ENCODE measurements at places on chromosomes 13 and 19. TPM values are rescaled to one million over a fixed set of nuclear protein-coding genes. Genes with fewer than 3 reads are reported as not detected.

DNA sequence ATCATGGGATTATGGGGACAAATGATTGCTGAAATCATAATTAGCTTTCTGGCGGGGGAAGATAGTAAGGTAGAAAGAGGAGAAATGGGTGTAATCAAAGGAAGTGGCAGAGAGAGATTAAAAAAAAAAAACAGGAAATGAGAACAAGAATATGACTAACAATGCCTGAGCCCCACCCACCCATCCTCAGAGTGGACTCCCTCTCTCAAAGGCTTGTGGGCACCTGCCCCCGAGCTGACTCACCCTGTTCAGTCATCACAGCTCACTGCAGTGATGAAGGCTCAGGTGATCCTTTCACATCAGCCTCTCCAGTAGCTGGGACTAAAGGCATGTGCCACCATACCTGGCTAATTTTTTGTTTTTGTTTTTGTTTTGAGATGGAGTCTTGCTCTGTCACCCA lies 26.4 kb upstream of the TPT1 start:
- no peak overlapping the region for H3K4me3 ChIP-seq
- no peaks in the 10 kb centered on the region for H3K27me3 ChIP-seq
- peaks cover 28% of the 10 kb centered on the region for H3K4me1 ChIP-seq
- no peak overlapping the region for H3K27ac ChIP-seq
- H3K36me3 ChIP-seq: no peaks in the 10 kb centered on the region

DNA sequence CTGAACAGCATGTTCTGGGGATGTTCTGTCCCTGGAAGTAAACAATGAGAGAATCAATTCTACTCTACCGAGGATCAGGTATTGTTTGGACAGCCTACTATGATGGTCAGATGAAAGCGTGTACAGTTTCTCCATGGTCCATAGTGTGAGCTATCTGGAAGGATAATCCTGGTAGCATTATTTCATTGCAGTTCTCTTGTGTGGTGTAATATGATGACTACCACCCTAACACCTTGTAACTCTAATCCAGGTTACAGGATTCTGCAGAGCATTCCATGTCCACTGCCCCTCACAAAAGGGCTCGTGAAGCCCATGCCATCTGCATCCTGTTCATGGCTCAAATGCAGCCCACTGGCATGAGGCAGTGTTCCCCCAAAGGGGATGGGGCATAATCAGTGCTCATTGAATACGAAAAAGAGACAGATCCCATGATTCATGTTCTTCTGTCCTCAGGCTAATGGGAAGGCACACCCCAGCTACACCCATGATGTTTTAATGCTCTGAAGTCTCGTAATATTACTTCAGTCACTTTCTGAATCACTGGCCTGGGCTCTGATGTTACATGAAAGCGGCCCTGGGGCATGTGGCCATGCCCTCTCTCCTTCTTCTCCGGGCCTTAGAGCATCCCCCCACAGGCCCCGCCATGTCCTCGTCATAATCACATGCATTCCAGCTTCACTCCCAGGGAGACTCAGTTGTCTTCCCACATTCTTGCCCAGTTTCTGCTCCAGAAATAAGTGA lies 68.4 kb downstream of the HSPH1 start:
- no peaks in the 10 kb centered on the region for H3K4me1 ChIP-seq
- DNase-seq: no peak
- no peaks in the 10 kb centered on the region for H3K27me3 ChIP-seq
- no peak overlapping the region for H3K27ac ChIP-seq

- H3K27ac ChIP-seq: no peak overlapping the region
- H3K4me3 ChIP-seq: no peak overlapping the region
- no peaks in the 10 kb centered on the region for H3K4me1 ChIP-seq
- no peak for DNase-seq
Observed at GRCh38 chr19:19745496-19746285, 12.8 kb upstream of the ZNF14 start.

DNA sequence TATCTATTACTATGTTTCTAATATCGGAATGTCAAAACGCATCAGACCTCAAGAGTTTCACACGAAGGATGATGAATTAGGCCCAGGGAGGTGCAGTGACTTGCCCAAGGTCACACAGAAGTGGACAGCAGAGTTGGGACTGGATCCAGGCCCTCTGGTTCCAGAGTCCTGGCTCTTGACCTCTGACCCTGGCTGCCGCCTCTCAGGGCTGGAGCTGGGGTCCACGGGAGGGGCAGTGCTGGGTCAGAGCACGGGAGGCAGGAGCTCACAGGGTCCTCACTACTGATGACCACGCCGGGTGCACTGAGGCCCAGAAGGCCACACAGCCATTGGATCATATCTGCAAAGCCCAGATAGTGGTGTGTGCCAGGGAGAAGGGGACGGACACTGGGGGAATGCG lies 9.2 kb upstream of the ASPDH start:
- no peaks in the 10 kb centered on the region for H3K27me3 ChIP-seq
- H3K36me3 ChIP-seq: no peaks in the 10 kb centered on the region
- no peaks in the 10 kb centered on the region for H3K4me1 ChIP-seq
- H3K27ac ChIP-seq: no peak overlapping the region
- DNase-seq: peak; percentile 24

DNA sequence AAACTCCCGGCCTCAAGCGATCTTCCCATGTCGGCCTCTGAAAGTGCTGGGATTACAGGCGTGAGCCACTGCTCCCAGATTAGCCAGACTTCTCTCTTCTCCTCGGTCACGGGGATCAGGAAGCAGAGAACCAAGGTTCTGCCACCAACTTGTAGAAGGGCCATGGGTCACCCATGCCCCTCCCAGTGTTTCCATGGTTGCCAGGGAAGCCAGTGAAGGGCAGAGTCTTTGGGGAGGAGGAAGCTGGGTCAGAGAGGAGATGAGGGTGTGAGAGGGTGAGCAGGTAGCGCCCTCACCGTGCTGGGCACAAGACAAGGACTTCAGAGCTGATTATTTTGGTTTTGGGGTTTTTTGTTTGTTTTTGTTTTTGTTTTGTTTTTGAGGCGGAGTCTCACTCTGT lies 77.1 kb downstream of the GNG7 start:
- H3K27me3 ChIP-seq: no peaks in the 10 kb centered on the region
- H3K36me3 ChIP-seq: no peaks in the 10 kb centered on the region
- H3K27ac ChIP-seq: no peak overlapping the region

GRCh38 chr13:88958821-88959220 lies 1287.7 kb downstream of the SLITRK5 start:
- H3K36me3 ChIP-seq: no peaks in the 10 kb centered on the region
- no peak overlapping the region for H3K4me3 ChIP-seq
- no peak for DNase-seq
- H3K27me3 ChIP-seq: no peaks in the 10 kb centered on the region
- no peaks in the 10 kb centered on the region for H3K4me1 ChIP-seq
- H3K27ac ChIP-seq: no peak overlapping the region

DNA sequence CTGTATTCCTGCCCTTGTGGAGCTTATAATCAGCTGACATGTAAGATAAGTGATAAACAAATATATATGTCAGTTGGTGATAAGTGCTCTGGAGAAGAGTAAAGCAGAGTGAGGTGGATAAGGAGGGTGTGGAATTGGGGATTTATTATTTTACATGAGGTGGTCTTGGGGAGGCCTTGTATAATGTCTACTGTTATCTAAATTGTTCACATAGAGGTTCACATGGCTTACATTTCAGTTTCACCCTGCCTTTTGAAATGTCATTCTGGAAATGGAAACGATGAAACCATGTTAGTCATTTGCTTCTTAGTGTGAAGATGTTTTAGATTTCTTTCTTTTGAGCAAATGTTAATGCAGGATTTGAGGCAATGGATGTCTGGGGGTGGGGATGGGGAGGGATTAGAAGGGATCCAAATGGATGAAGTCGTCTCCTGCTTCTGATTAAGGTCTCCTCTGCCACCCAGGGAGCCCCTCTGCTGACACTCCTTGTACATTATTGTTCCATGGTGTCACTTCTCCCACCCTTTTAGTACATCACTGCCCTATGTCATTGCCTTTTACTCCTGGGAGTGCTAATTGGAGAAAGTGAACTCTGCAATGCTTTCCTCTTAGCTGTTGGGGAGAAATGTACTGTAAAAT lies 14.0 kb downstream of the B3GLCT start:
- H3K27me3 ChIP-seq: no peaks in the 10 kb centered on the region
- H3K4me1 ChIP-seq: peaks cover 50% of the 10 kb centered on the region
- no peak for DNase-seq
- H3K4me3 ChIP-seq: no peak overlapping the region
- H3K36me3 ChIP-seq: no peaks in the 10 kb centered on the region

Gene TUBB4A
- total RNA-seq: 1.8 TPM

Gene ZSCAN4
- total RNA-seq: not detected

GRCh38 chr13:31321457-31321856 lies 121.7 kb downstream of the B3GLCT start:
- H3K36me3 ChIP-seq: peaks cover 51% of the 10 kb centered on the region
- no peaks in the 10 kb centered on the region for H3K27me3 ChIP-seq
- H3K4me1 ChIP-seq: peaks cover 6% of the 10 kb centered on the region
- DNase-seq: no peak

DNA sequence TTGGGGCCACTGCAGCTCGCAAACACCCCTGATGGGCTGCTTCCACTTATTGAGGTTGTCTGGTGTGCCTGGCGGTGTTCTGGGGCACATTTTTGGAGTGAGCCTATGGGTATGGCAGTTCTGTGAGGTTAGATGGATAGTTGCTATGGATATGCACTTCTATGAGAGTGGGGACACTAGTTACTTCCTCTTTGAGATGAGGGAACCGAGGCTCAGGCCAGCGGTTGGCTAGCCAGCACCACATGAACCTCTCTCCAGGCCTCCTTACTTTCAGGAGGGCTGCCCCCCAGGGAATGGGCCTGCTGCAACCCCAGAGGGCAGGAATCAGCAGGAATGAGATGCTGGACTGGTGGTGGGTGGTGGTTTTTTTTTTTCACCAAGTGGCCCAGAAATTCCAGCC lies 13.5 kb upstream of the PRR19 start:
- peaks cover 21% of the 10 kb centered on the region for H3K36me3 ChIP-seq
- H3K4me1 ChIP-seq: peaks cover 26% of the 10 kb centered on the region
- no peak overlapping the region for H3K4me3 ChIP-seq
- DNase-seq: no peak
- no peaks in the 10 kb centered on the region for H3K27me3 ChIP-seq

Gene CEACAM20
- total RNA-seq: not detected

- no peaks in the 10 kb centered on the region for H3K36me3 ChIP-seq
- H3K4me1 ChIP-seq: no peaks in the 10 kb centered on the region
- H3K27ac ChIP-seq: no peak overlapping the region
- H3K27me3 ChIP-seq: no peaks in the 10 kb centered on the region
- no peak for DNase-seq
Observed at GRCh38 chr13:60355056-60355455, 42.0 kb upstream of the TDRD3 start.

DNA sequence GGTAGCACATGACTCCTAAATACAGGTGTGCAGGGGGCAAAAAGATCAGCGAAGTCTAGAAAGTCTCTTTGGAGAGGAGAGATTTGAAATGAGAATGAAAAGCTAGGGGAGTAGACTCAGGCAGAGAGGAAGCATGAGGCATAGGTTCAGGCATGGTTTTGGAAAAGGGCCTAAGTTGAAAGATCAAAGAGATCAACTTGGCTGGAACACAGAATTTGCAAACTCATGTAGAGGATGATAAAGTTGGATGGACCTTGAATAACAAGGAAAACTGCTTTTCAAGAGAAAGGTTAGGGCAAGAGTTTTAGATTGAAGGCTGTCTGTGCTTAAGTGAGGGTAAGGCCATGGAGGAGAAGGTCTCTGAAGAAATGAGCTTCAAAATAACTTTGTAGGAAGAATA lies 47.4 kb upstream of the UBAC2 start:
- DNase-seq: no peak
- H3K36me3 ChIP-seq: no peaks in the 10 kb centered on the region
- no peak overlapping the region for H3K4me3 ChIP-seq
- H3K27ac ChIP-seq: no peak overlapping the region
- H3K27me3 ChIP-seq: no peaks in the 10 kb centered on the region
- H3K4me1 ChIP-seq: no peaks in the 10 kb centered on the region

GRCh38 chr13:111219950-111220349 lies 100.5 kb upstream of the TEX29 start:
- H3K4me1 ChIP-seq: peaks cover 76% of the 10 kb centered on the region
- no peak overlapping the region for H3K4me3 ChIP-seq
- no peaks in the 10 kb centered on the region for H3K36me3 ChIP-seq

DNA sequence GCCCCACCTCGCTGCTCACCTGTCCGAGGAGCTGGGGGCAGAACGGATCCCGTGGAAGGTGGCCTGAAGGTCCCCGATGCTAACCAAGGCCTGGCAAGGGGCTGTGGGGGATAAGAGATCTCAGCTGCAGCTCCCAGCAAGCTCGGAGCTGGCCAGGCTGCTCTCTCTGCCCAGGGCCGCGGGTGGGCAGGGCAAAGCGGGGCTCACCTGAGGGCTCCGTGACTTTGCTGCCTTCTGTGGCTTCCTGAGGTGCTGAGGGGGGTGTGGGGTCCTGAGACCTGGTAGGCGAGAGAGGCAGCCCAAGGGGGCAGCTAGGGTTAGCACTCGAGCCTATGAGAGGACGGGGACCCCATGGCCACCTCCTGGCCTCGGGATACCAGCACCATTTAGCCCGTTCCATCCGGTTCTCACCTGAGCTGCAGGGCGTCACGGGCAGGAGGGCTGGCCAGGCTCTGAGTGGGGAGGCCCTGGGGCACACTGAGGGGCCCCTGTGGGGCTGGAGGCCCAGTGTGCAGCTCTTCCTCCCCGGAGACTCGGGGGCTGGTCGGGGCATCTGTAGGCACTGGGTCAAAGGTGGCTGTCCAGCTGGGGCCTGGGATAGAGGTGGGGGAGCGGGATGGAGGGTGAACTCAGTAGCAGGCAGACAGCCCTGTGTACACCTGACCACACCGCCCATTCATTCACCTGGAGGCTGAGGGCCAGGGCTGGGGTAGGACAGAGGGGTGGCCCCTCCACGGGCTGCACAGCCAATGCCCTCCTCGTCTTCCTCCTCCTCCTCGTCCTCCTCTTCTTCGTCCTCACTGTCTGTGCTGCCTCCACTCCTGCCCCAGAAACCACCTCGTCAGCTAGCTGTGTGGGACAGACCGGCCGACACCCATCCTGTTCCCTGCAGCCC lies 3.1 kb upstream of the TMEM86B start:
- peaks cover 69% of the 10 kb centered on the region for H3K36me3 ChIP-seq
- no peak overlapping the region for H3K27ac ChIP-seq
- DNase-seq: no peak
- H3K4me3 ChIP-seq: no peak overlapping the region
- peaks cover 19% of the 10 kb centered on the region for H3K4me1 ChIP-seq

Gene ZSCAN5B
- total RNA-seq: not detected

Gene CCNA1
- 0.19 TPM for total RNA-seq

GRCh38 chr19:5141129-5141849 lies 172.4 kb downstream of the KDM4B start:
- no peak overlapping the region for H3K27ac ChIP-seq
- no peak for DNase-seq
- H3K4me3 ChIP-seq: no peak overlapping the region
- no peaks in the 10 kb centered on the region for H3K27me3 ChIP-seq
- H3K4me1 ChIP-seq: no peaks in the 10 kb centered on the region
- peaks cover 79% of the 10 kb centered on the region for H3K36me3 ChIP-seq

Gene MAST3
- total RNA-seq: 4.7 TPM

Gene DAND5
- 12.5 TPM for total RNA-seq

GRCh38 chr13:46662690-46663089 lies 109.7 kb downstream of the LRCH1 start:
- peaks cover 72% of the 10 kb centered on the region for H3K4me1 ChIP-seq
- no peak overlapping the region for H3K27ac ChIP-seq
- H3K4me3 ChIP-seq: no peak overlapping the region
- no peaks in the 10 kb centered on the region for H3K27me3 ChIP-seq
- no peaks in the 10 kb centered on the region for H3K36me3 ChIP-seq

- no peak for DNase-seq
- H3K36me3 ChIP-seq: no peaks in the 10 kb centered on the region
- no peak overlapping the region for H3K4me3 ChIP-seq
- no peak overlapping the region for H3K27ac ChIP-seq
Observed at GRCh38 chr13:76414320-76414719, 471.9 kb downstream of the KCTD12 start.

Gene HCN2
- total RNA-seq: 20.1 TPM

Data from heart left ventricle (tissue), 16 donors.